ENCODE measurements at places on chromosomes 3 and 15. TPM values are rescaled to one million over a fixed set of nuclear protein-coding genes. Genes with fewer than 3 reads are reported as not detected.

- H3K4me1 ChIP-seq = peaks cover 56% of the 10 kb centered on the region
- peaks cover 21% of the 10 kb centered on the region for H3K36me3 ChIP-seq
- H3K27ac ChIP-seq = no peak overlapping the region
- H3K4me3 ChIP-seq = no peak overlapping the region
These were observed 85.7 kb downstream of the VGLL4 start for GRCh38 chr3:11558002-11558401.

- no peaks in the 10 kb centered on the region for H3K36me3 ChIP-seq
- H3K27me3 ChIP-seq = no peaks in the 10 kb centered on the region
- H3K27ac ChIP-seq = no peak overlapping the region
These were observed 35.8 kb downstream of the GASK1A start for GRCh38 chr3:43014956-43015355.

- H3K36me3 ChIP-seq = no peaks in the 10 kb centered on the region
- no peak for DNase-seq
- no peak overlapping the region for H3K4me3 ChIP-seq
- no peak overlapping the region for H3K27ac ChIP-seq
- H3K27me3 ChIP-seq = no peaks in the 10 kb centered on the region
These were observed 92.8 kb downstream of the CCNL1 start for GRCh38 chr3:157067114-157067513.

DNA sequence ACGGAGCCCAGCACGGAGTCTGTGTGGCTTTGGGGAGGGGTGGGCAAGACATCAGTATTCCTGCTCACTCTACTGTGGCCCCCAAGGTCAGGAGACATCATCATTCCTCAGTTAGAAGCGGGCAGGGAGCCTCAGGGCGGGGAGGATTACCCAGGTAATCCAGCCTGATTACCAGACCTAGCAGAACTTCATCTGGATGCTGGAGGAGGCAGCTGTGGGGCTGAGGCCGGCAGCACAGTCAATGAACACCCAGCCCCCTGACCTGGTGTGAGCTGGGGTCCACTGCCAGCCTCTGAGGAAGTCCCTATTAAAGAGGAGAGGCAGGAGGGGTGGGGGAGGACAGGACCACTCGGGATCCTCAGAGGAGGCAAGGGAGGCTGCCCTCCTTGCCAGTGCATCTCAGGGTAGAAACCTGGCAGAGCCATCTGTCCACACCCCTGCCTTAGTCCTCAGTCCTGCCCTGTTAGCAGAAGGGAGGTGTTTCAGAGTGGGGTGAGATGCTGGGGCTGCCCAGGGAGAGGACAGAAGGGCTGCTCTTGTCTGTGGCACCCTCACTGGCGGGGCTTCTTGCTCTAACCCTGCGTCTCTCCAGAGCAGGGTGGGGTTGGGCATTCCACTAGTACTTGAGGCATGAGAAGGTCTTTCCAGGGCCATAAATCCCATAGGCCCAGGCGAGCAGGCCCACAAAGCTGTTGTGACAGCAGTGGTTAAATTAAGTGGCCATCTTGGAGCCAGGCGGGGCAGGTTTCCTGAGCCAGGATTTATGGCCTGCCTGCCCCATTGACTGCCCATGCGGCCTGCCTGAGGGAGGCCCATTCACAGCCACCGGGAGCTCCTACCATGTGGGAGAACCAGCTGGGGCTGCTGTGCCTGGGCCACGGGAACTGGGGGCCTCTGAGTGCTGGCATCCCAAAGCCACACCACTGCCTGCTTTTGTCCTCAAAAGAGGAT, 82.1 kb downstream of the LINGO1 start:
- no peak overlapping the region for H3K27ac ChIP-seq
- no peak overlapping the region for H3K4me3 ChIP-seq
- no peak for DNase-seq
- H3K4me1 ChIP-seq = peaks cover 15% of the 10 kb centered on the region
- H3K36me3 ChIP-seq = no peaks in the 10 kb centered on the region

DNA sequence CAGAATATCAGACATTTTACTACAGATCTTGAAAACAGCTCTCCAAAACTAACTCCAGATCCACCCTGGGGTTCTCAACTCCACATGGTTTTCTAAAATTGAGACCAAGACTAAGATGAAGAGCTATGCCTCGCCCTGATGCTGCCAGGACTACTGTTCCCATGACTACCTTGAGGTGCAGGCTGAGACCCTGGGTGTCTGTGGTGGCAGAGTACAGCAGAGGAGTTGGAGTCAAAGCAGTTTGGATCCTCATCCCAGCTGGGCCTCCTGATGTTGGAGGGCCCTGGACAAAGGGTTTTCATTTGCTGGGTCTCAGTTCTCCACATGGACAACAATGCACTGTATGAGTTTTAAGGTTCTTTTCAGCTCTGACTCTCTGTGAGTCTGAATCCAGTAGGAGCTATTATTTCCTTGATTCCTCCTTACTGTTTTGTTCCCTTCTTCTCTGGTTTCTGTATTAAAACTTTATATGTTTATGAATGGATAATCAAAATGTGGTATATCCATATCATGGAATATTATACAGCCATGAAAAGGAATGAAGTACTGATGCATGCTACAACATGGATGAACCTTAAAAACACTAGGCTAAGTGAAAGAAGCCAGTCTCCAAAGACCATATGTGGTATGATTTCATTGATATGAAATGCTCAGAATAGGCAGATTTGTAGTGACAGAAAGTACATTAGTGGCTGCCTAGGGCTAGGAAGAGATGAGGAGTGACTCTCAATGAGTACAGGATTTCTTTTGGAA, 93.0 kb downstream of the CPN2 start:
- H3K27me3 ChIP-seq = no peaks in the 10 kb centered on the region
- no peak overlapping the region for H3K27ac ChIP-seq
- H3K36me3 ChIP-seq = no peaks in the 10 kb centered on the region
- DNase-seq = no peak

DNA sequence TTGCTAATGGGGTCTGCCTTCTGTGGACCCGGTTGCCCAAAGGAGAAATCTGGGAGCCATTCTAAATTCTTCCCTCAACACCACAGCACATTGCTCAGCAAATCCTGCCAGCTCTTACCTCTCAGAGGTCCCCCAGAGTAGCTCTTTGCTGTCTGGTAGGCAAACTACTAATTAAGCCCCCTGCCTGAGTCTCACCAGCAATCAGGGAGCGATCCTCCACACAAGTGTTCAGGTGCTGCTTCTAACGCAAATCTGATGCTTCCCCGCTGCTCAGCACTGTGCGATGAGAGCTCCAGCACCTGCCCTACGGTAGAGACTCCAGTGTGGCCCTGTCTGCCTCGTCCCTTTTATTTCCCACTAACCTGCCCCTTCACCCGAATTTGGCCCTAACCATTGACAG, 60.5 kb downstream of the HCN4 start:
- no peak overlapping the region for H3K27ac ChIP-seq
- H3K27me3 ChIP-seq = no peaks in the 10 kb centered on the region

DNA sequence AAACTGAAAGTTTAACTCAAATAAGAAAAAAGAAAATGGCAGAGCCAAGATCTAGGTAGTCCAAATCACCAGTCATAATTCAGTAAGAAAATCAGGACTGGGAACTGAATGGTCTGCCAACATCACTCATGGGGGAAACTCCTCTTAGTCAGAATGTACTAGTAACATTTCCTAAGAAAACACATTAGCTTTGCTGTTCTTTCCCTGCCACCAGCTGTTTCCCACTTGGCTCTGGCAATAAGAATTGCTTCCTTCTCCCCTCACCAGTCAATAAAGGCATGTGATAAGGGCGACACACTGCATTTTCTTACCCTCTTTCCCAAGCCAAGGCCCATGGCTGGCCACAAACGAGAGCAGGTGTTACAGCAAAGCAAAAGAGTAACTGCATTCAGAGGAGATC, 46.1 kb downstream of the PIK3R4 start:
- no peak overlapping the region for H3K4me3 ChIP-seq
- no peaks in the 10 kb centered on the region for H3K4me1 ChIP-seq
- peak; percentile 25 for DNase-seq
- H3K27me3 ChIP-seq = no peaks in the 10 kb centered on the region
- no peak overlapping the region for H3K27ac ChIP-seq

- no peak for DNase-seq
- H3K27ac ChIP-seq = no peak overlapping the region
- no peaks in the 10 kb centered on the region for H3K4me1 ChIP-seq
- no peaks in the 10 kb centered on the region for H3K36me3 ChIP-seq
- no peak overlapping the region for H3K4me3 ChIP-seq
These were observed 76.8 kb upstream of the C15orf61 start for GRCh38 chr15:67444100-67444499.

- no peak overlapping the region for H3K4me3 ChIP-seq
- H3K27ac ChIP-seq = no peak overlapping the region
- H3K27me3 ChIP-seq = no peaks in the 10 kb centered on the region
These were observed 76.0 kb downstream of the FEM1B start for GRCh38 chr15:68353421-68354135.

GRCh38 chr3:132180337-132180791, 136.8 kb upstream of the ACP3 start:
- no peaks in the 10 kb centered on the region for H3K4me1 ChIP-seq
- no peak overlapping the region for H3K27ac ChIP-seq
- H3K27me3 ChIP-seq = no peaks in the 10 kb centered on the region
- H3K36me3 ChIP-seq = no peaks in the 10 kb centered on the region

DNA sequence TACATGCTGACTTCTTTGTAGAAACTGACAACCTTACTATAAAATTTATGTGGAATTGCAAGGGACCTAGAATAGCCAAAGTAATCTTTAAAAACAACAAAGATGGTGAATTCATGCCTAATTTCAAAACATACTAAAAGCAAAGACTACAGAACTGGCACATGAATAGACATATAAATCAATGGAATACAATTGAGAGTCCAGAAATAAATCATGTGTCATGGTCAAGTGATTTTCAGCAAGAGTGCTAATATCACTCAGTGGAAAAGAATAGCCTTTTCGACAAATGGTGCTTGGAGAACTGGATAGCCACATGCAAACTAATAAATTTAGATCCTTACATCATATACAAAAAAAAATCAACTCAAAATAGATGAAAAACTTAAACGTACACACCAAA, 8.7 kb downstream of the IMPG2 start:
- no peaks in the 10 kb centered on the region for H3K27me3 ChIP-seq
- H3K4me1 ChIP-seq = peaks cover 3% of the 10 kb centered on the region
- H3K4me3 ChIP-seq = no peak overlapping the region
- DNase-seq = no peak
- H3K27ac ChIP-seq = no peak overlapping the region

DNA sequence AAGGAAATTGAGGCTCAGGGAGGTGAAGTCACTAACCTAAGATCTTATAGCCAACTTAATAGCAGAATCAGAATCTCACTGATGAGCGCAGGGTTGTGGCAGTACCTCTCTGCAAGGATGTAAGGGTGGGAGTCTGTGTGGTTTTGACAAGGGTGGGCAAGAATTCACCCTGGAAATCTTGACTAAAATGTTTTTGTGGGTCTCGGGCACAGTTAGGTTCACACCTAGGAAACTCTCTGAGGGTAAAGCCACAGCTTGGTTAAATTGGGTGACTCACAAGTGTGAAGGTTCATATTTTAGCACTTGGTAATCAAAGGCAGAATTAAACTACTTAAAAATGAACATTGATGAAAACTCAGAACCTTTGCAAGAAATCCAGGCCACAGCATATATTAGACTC, 178.2 kb upstream of the EOMES start:
- no peaks in the 10 kb centered on the region for H3K27me3 ChIP-seq
- DNase-seq = no peak
- H3K4me1 ChIP-seq = no peaks in the 10 kb centered on the region
- H3K4me3 ChIP-seq = no peak overlapping the region
- H3K27ac ChIP-seq = no peak overlapping the region

DNA sequence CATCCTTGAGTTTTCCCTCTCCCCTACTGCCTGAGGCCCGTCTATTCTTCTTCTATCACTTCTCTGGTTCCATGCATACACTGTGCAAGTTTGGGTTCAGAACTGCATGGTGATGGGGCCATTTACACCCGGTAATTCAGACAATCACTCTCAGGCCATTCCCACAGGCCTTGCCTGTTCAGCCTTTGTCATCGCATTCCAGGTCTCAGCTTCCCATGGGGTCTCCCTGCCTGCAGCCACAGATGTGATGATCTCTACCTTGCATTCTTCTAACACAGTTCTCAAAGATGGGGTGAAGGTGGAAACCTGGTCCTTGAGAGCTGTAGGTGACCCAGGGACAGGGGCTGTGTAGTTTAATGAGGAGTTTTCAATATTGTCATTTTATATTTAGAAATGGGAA, 209.2 kb upstream of the TOPAZ1 start:
- H3K27me3 ChIP-seq = no peaks in the 10 kb centered on the region
- H3K27ac ChIP-seq = no peak overlapping the region
- DNase-seq = no peak
- H3K4me3 ChIP-seq = no peak overlapping the region
- H3K36me3 ChIP-seq = no peaks in the 10 kb centered on the region

GRCh38 chr15:47196048-47196447, 521.3 kb upstream of the SEMA6D start:
- H3K27me3 ChIP-seq = no peaks in the 10 kb centered on the region
- no peaks in the 10 kb centered on the region for H3K36me3 ChIP-seq
- DNase-seq = peak; percentile 94
- no peaks in the 10 kb centered on the region for H3K4me1 ChIP-seq
- no peak overlapping the region for H3K4me3 ChIP-seq

- H3K27ac ChIP-seq = no peak overlapping the region
- H3K4me3 ChIP-seq = no peak overlapping the region
These were observed 27.1 kb downstream of the IP6K1 start for GRCh38 chr3:49759226-49759625.

DNA sequence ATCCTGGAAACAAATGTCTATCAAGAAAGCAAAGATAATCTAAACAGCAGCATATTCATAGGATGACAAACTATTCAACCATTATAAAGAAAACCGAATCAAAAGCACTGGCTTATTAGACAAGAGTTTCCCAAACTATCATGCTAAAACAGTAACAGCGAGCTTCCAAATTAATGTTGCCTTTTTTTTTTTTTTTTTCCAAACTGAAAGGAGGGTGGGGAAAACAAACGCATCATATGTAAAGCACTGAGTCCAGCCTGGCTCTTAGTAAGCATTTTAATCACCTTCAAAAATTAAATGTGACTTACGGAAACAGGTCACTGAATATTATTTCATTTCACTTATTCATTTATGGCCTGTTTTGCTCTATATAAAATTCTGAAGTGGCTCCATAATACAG, 2.3 kb downstream of the TJP1 start:
- H3K27ac ChIP-seq = no peak overlapping the region
- DNase-seq = no peak
- H3K27me3 ChIP-seq = no peaks in the 10 kb centered on the region

DNA sequence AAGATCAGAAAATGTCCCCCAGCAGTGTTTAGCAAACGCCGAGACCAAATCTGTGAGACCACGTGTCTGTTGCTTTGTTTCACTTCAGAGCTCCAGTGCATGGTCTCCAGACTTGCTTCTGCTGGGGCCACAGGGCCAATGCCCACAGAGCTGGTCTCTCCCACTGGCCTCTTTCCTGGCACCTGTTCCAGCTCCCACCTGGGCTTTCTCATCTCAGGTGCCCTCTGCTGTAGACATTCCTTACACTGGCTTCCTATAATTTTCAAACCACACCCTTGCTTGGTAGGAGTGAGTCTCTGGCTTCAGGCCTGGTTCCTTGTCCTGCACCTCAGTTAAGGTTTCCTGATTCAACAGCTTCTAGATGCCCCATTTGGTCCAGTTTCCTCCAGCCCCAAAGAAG, 243.1 kb downstream of the ADAMTS17 start:
- H3K4me1 ChIP-seq = no peaks in the 10 kb centered on the region
- H3K4me3 ChIP-seq = no peak overlapping the region
- no peak for DNase-seq
- H3K27ac ChIP-seq = no peak overlapping the region
- no peaks in the 10 kb centered on the region for H3K27me3 ChIP-seq

The CLDN16 gene
- 0.26 TPM for total RNA-seq

The LEKR1 gene
- 5.4 TPM for total RNA-seq

The CHRD gene
- 16.7 TPM for total RNA-seq

The C3orf20 gene
- 0.12 TPM for total RNA-seq

The TRIM42 gene
- not detected for total RNA-seq

The MNS1 gene
- 7.8 TPM for total RNA-seq

The IMPG2 gene
- 0.54 TPM for total RNA-seq

All from lung (tissue), 17 donors.